ENCODE measurements at places on chromosomes 13 and 19. TPM values are rescaled to one million over a fixed set of nuclear protein-coding genes. Genes with fewer than 3 reads are reported as not detected.

SHD gene
- 23.9 TPM for polyA plus RNA-seq

KLK4 gene
- polyA plus RNA-seq, result not detected

DNA sequence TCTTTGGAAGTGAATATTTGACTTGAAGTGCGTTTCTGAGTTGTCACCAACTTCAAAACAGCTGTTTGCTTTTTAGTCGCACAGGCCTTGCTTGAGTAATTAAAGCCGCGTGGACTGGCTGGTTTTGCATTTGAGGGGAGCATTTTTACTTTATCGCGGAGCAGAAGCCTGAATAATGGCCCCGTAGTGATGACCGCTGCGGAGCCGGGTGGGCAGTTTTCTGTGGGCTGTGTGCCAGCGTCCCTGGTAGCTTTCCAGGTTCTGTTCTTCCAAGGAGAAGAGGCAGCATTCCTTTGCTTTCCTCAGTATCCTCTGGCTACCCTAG is 1.1 kb downstream of the NAA16 start:
- DNase-seq, result peak; percentile 78

DNA sequence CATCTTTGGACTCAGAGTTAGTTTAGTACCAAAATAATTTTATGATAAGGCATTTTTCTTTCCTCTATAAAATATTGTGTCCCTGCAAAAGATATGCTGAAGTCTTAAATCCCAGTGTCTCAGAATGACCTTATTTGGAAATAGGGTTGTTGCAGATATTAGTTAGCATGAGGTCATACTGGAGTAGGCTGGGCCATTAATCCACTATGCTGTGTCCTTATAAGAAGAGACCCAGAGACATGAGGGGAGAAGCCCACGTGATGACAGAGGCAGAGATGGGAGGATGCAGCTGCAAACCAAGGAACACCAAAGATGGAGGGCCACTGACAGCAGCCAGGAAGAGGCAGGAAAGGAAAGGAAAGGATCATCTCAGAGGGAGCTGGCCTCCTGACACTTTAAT is 6.4 kb downstream of the POGLUT2 start:
- DNase-seq, result no peak

GRCh38 chr13:45060062-45060461 is 60.2 kb upstream of the GTF2F2 start:
- no peak for DNase-seq

DNA sequence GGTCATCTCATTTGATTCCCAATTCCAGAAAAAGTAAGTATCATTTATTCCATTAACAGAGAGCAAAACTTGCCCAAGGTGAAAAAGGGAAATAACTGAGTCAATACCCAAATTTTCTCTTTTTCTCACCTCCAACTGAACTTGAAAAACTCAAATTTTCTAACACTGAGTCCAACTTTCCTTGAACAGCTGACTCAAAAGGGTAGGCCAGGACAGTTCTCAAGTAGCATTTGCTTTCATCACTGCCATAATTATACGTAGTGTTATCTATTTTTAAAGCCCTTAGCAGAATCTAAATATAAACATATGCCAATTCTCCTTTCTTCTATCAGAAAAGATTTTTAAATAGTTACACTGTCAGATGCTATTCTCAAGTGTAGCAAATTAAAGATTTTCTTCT is 3.5 kb downstream of the N4BP2L2 start:
- no peak for DNase-seq

GRCh38 chr13:40194224-40194806 is 472.1 kb downstream of the FOXO1 start:
- peak; percentile 56 for DNase-seq

DNA sequence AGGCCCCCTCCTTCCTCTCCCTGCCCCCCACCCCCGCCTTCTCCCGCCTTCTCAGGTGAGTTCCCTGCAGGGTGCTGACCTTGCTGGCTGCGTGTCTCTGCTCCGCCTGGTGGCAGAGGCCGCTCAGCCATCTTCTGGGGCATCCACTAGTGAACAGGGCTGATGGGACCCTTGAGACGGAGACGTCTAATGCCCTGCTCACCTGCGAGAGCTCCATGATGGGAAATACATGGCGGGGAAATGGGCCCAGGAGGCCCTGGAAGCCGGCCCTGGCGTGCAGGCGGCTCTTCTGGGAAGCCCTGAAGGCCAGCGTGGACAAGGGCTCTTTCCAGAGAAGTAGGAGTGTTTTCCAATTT is 15.2 kb upstream of the F7 start:
- DNase-seq, result no peak

DNA sequence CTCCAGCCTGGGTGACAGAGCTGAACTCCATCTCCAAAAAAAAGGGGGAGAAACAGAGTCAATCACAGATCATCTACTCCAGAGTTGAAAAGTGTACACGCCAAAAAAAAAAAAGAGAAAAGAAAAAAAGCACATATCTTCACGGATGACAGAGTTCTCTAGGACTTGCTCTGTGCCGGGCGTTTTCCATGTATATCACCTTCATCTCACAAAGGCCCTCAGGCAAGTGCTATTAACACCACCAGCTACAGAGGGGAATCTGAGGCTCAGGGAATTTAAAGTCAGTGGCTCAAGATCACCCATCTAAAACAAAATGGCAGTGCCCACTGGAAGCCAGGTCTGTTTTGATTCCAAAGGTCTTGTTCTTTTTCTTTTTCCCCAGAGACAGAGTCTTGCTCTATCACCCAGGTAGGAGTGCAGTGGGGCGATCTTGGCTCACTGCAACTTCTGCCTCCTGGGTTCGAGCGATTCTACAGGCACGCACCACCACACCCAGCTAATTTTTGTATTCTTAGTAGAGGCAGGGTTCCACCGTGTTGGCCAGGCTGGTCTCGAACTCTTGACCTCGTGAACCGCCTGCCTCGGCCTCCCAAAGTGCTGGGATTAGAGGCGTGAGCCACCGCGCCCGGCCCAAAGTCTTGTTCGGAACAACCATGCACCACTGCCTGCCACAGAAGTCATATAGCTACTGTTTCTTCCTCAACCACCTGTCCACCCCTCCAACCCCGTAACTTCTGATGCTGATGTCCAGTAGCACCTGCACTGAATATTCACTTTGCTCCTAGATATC is 42.2 kb downstream of the SAE1 start:
- no peak for DNase-seq

GRCh38 chr13:37492741-37493514 is 105.6 kb downstream of the POSTN start:
- DNase-seq, result no peak
